ENCODE measurements at places on chromosomes 3 and 15.

- no peak for DNase-seq
Measured at GRCh38 chr15:31474059-31474868, 147.6 kb downstream of the KLF13 start.

GRCh38 chr3:197309528-197310361, 11.3 kb upstream of the DLG1 start:
- peak; percentile 84 for DNase-seq

DNA sequence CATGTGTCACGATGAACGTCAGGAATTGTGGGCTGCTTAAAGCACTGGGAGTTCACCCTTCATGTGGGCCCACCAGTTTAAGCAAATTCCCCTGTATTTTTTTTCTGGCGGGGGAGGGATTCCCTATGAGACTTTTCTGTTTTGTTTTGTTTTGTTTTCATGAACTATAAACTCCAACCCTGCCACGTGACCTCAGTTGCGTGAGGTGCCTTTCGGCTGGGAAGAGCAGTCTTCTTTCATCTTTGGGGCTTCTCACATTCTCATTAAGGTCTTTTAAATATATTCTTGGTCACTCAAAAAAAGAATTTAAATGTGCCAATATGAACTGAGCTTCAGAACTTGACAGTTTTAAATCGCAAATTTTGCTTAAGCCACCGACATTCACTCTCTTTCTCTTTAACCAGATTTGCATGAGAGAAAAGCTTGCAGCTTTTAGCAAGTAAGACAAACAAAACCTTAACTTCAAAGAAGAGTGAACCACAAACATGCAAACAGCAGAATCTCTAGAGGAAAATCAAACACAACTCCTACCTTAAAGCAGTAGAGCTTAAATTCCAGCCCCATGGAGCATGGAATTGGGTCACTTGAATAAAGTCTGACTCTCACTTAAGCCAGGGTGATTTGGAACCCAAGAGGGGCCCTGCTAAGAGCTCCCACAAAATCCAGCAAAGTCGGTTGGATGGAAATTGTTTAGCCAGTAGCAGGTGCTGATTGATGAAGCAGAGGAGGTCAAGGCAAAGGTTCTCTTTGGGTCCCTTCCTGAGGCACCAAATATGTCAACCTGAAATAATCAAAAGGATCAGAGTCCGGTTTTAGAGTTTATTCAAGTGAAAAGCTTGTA, 699.8 kb upstream of the GBE1 start:
- DNase-seq, result no peak

- no peak for DNase-seq
Measured at GRCh38 chr3:145219355-145220235, 941.4 kb downstream of the PLOD2 start.

DNA sequence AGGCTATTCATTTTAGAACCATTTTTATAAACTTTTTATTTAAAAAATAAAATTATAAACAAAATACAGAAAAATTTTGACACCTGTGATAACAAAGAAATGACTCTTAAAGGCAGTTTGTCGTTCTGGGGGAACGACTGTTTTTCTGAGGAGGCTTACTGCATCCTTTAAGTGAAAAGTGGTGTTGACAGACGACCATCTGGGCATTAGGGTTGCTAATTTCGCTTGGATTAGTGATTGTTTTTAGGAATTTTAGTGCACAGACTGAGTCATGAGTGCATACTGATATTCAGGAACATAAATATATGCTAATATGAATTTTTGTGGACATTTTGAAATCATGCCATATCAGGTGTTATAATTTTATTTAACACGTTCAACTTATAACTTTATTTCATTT, 28.5 kb downstream of the OSTN start:
- DNase-seq, result no peak

GRCh38 chr15:100898661-100899462, 19.2 kb downstream of the ALDH1A3 start:
- DNase-seq, result no peak

DNA sequence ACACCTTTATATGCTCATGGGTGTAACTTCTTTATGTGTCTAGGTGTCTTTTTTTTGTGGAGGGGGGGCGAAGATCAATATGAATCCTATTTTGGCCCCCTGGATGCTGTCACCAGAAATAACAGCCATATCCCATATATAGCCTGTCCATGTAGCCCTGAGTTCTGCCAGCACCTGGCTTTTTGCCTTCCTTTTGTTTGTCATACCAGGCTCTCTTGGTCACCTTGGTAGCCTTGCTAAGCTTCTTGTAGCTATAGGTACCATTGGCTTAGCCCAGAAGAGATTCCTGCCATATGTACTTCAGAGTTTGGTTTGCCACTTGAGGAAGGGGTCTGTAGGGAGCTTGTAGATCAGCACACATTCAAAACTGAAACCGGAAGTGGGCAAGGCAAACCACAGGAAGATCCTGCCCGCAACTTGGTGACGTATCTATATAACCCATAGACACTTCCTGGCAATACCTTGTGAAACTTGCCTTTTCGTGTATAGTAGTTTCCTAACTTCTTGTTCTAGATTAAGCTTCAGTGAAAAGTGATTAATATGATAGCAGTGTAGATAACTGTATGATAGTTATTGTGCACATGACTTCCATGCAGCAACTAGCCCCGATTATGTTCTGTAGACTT, 11.9 kb downstream of the RASA2 start:
- DNase-seq, result no peak

GRCh38 chr3:59608356-59608755, 558.5 kb upstream of the CFAP20DC start:
- no peak for DNase-seq

DNA sequence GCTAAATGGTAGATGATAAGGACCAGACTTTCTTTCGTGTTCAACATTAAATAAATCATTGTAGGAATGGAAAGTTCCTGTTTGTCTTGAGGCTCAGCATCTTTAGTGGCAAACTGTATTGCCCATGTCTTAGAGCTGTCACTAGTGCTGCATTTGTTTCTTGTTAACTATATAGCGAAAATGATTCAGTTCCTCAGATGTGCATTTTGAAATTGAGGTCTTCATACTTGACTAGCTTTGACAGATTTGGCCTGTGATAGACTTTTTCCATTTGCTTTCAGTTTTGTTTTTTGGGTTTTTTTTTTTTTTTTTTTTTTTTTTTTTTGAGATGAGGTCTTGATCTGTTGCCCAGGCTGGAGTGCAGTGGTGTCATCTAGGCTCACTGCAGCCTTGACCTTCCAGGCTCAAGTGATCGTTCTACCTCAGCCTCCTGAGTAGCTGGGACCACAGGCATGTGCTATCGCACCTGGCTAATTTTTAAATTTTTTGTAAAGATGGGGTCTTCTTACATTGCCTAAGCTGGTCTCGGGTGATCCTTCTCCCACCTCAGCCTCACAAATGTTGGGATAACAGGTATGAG, 9.5 kb upstream of the RPLP1 start:
- DNase-seq, result no peak

DNA sequence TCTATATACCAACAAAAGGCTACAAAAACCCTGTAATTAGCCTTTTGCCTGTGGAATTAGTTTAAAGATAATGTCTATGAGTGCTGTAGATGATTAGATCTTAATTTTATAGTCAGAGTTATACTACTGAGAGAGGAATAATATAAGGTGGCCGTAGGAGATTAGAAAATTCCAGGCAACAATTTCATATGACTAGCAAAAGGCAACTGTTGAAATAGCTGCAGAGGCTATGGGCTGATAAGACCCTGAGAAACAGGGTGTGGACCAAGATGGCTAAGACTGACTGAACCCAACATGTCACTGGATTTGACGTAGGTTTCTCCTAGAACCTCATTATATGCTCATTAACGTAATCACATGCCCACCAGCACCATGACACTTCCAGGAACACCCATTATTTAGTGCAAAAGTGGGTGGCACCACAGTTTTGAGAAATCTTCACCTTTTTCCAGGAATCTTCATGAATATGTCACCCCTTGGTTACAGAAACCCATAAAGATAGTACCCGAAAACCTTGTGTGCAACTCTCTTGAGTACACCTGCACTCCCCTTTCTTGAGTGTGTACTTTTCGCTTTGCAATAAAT, 29.1 kb upstream of the SCG3 start:
- DNase-seq, result no peak

DNA sequence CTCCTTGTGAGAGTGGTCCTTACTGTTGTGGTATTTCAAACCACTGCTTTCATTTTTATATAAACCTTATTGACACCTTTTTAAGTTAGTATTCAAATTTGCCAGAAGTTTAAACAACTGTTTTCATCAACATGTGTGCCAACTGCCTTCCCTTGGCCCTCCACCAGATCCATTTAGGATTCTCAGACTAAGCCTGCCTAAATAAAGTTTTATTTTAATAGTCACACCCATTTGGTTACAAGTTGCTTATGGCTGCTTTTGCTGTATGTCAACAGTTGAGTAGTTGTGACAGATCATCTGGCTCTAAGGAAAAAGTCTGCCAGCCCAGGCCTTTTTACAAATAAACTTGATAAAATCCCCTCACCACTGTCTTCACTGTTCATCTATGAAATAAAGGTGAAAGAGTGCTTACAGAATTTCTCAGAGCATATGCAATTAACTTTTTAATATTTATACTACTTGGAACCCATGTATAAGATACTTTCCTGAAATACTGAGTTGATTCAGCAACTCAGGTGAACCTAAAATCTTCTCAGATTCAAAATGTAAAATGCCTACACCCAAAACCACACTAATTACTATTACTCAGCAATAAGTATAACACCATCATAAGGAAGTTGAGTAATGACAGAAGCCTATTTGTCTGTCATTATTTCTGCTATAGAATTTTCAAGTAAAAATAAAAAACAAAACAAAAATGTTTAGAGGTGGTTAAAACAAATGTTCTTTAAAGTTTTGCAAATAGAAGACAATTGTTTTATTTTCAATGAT, 35.1 kb downstream of the PEAK1 start:
- no peak for DNase-seq

GRCh38 chr3:129971351-129972052, 3.0 kb upstream of the TRH start:
- DNase-seq, result no peak

All from AG08395 (cell line).